ENCODE measurements at places on chromosomes 1 and 21.

GRCh38 chr1:201748335-201748734, 80.6 kb upstream of the IPO9 start:
- H3K27ac ChIP-seq = no peak overlapping the region
- no peaks in the 10 kb centered on the region for H3K4me1 ChIP-seq
- DNase-seq = no peak
- peaks cover 60% of the 10 kb centered on the region for H3K27me3 ChIP-seq
- no peak overlapping the region for H3K4me3 ChIP-seq
- H3K36me3 ChIP-seq = no peaks in the 10 kb centered on the region

- peak overlapping the region; percentile 94 for H3K27ac ChIP-seq
- H3K27me3 ChIP-seq = peaks cover 7% of the 10 kb centered on the region
- H3K4me1 ChIP-seq = peaks cover 21% of the 10 kb centered on the region
Measured at GRCh38 chr1:95072117-95072516, 634 bp downstream of the ALG14 start.

GRCh38 chr1:246364415-246364941, 142.6 kb downstream of the SMYD3 start:
- H3K27me3 ChIP-seq = no peaks in the 10 kb centered on the region
- H3K36me3 ChIP-seq = no peaks in the 10 kb centered on the region
- no peak for DNase-seq

DNA sequence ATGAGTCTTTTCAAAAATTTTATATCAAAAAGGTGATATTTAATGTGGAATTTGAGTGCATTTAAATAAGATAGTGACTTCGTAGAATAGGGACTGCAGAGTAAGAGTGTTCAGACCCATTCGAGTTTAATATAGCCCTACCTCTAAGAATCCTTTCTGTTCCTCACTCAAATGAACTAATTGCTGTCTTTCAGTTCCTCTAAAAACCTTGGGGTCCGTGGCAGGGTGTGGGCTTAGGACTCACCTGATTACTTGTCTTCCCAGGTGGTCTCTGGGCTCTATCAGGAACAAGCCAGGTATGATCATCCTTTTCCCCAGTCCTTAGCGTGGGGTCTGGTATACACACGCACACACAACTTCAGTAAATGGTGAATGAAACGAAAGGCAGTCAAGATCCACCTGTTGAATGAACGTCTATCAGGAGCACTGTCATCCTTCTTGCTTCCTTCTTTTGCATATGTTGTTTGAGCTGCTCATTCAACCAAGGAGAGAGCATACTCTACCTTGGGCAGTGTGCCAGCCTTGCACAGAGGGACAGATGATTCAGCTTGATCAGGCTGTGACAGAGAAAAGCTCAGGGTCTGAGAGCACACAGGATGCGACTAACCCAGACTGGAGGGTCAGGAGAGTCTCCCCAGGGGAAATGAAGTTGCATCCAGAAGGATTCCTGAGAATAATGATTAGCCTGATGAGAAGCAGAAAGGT, 1.2 kb upstream of the RNF11 start:
- no peaks in the 10 kb centered on the region for H3K27me3 ChIP-seq
- peaks cover 2% of the 10 kb centered on the region for H3K36me3 ChIP-seq
- no peak overlapping the region for H3K27ac ChIP-seq

DNA sequence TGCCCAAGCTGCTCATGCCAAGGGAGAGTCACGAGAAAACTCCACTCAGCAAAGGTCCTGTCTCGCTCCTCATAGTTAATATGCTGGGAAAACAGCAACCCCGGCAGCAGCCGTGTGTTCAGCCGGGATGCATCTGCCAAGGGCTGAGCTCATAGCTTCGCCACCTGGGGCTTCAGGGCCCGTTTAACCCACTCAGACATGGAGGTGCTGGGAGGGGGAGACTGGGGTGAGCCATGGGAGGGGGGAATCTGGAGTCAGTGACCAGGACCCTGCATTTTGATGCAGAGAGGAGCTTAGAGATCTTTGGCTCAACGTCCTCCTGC, 283.4 kb downstream of the PTPRU start:
- H3K4me1 ChIP-seq = no peaks in the 10 kb centered on the region
- no peak overlapping the region for H3K4me3 ChIP-seq
- H3K27me3 ChIP-seq = peaks cover 74% of the 10 kb centered on the region
- H3K36me3 ChIP-seq = no peaks in the 10 kb centered on the region

DNA sequence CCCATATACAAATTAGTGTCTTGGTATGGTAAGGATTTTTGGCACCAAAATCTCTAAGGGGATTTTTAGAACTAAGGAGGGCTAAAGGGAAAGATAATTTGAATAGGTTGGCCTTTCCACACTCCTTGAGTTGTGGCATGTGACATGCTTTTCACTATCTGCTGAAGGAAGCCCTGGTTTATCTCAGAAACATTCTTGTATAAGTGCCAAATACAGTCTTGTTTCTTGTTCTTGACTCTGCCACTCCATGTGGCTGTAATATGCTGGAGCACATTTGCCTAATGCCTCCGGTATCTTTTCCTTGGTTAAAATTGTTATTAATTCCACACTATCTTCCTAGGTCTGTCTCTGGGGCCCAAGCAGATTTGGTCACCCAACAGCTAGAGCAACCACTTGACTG, 457.0 kb downstream of the USP25 start:
- no peak overlapping the region for H3K4me3 ChIP-seq
- DNase-seq = no peak

GRCh38 chr21:21631961-21632360, 633.8 kb downstream of the NCAM2 start:
- no peaks in the 10 kb centered on the region for H3K36me3 ChIP-seq
- H3K4me3 ChIP-seq = no peak overlapping the region
- H3K4me1 ChIP-seq = no peaks in the 10 kb centered on the region
- no peak for DNase-seq
- H3K27me3 ChIP-seq = no peaks in the 10 kb centered on the region
- H3K27ac ChIP-seq = no peak overlapping the region

GRCh38 chr1:13664451-13664850, 35.5 kb upstream of the PRDM2 start:
- no peak for DNase-seq
- no peak overlapping the region for H3K27ac ChIP-seq
- H3K36me3 ChIP-seq = no peaks in the 10 kb centered on the region
- no peaks in the 10 kb centered on the region for H3K4me1 ChIP-seq
- no peak overlapping the region for H3K4me3 ChIP-seq

- no peak overlapping the region for H3K4me3 ChIP-seq
- no peaks in the 10 kb centered on the region for H3K36me3 ChIP-seq
- no peak overlapping the region for H3K27ac ChIP-seq
- no peaks in the 10 kb centered on the region for H3K4me1 ChIP-seq
- no peak for DNase-seq
Measured at GRCh38 chr1:98027103-98027705, 106.4 kb upstream of the DPYD start.

DNA sequence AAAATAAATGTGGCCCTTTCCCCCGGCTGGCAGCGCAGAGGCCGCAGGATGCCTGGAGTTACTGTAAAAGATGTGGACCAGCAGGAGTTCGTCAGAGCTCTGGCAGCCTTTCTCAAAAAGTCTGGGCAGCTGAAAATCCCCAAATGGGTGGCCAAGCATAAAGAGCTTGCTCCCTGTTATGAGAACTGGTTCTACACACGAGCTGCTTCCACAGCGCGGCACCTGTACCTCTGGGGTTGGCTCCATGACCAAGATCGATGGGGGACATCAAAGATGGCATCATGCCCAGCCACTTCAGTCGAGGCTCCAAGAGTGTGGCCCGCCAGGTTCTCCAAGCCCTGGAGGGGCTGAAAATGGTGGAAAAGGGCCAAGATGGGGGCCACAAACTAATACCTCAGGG, 95.9 kb downstream of the LRIG2 start:
- DNase-seq = no peak
- peaks cover 42% of the 10 kb centered on the region for H3K27me3 ChIP-seq
- H3K4me3 ChIP-seq = no peak overlapping the region
- no peak overlapping the region for H3K27ac ChIP-seq

- H3K27me3 ChIP-seq = no peaks in the 10 kb centered on the region
- no peak for DNase-seq
- no peak overlapping the region for H3K4me3 ChIP-seq
- H3K27ac ChIP-seq = no peak overlapping the region
- H3K4me1 ChIP-seq = peaks cover 6% of the 10 kb centered on the region
- peaks cover 64% of the 10 kb centered on the region for H3K36me3 ChIP-seq
Measured at GRCh38 chr1:229464672-229465071, 30.8 kb upstream of the ACTA1 start.

GRCh38 chr1:17117451-17118265, 1.6 kb downstream of the PADI2 start:
- no peak overlapping the region for H3K27ac ChIP-seq
- DNase-seq = no peak
- peak overlapping the region; percentile 34 for H3K4me3 ChIP-seq
- H3K36me3 ChIP-seq = peaks cover 4% of the 10 kb centered on the region

DNA sequence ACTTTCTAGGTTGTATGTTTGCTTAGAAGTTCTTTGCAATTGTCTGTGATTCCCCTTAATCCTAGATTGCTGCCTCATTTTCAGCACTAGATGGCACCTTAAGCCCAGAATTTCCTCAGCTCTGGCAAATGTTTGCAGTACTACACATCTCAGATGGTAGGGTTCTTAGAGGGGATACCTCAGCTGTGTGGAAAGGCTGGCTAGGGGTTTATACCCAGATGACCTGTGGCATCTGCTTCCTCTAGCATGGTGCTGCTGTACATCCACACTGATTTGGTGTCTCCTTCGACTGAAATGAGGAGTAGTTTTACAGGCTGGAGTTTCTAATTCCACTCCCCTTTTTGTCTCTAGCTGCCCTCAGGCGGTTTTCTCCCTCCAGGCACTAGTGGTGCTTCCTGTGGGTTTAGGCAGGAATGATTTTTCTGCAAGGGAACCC, 23.5 kb downstream of the ASB17 start:
- H3K27ac ChIP-seq = no peak overlapping the region
- H3K4me1 ChIP-seq = no peaks in the 10 kb centered on the region
- H3K4me3 ChIP-seq = no peak overlapping the region
- H3K27me3 ChIP-seq = peaks cover 22% of the 10 kb centered on the region
- DNase-seq = no peak

DNA sequence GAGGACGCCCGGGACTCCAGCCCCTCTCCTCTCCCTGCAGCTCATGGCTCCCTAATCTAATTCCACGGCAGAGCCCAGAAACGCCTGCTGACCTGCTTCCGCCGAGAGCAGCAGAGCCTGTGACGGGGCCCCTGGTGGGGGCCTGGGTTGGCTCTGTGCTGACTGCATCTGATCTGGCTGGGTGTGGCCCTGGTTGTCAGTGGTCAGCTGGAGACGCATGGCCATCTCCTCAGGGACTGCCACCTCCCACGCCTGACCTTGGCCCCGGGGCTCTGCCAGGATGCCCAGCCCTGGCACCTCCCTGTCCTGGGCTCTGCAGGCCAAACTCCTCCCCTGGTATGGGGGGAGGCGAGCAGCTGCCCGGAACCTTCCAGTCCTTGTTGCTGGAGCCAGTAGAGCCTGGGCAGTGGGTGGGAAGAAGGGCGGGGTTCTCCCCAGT, 1.1 kb upstream of the PLCH2 start:
- peaks cover 2% of the 10 kb centered on the region for H3K36me3 ChIP-seq
- peaks cover 4% of the 10 kb centered on the region for H3K4me1 ChIP-seq
- no peak for DNase-seq
- H3K4me3 ChIP-seq = no peak overlapping the region
- H3K27me3 ChIP-seq = no peaks in the 10 kb centered on the region
- H3K27ac ChIP-seq = no peak overlapping the region

DNA sequence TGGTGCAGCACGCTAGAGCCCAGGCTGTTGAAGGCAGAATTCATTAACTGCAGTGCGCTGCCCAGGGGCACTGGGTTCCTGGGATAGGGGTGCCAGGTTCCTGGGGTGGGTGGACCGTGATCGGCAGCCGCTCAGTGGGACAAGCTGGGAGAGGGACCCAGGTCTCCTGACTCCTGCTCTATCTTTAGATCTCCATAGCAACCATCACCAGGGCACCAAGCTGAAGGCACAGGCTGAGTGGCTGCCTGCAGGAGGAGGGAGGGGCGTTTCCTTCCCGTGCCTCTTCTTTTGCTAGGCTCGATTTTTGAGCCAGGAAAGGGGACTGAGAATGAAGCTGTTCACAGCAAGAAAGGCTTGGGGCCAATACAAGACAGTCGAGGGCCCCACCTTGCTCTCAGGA, 20.9 kb upstream of the CDCP2 start:
- H3K27me3 ChIP-seq = no peaks in the 10 kb centered on the region
- H3K4me1 ChIP-seq = no peaks in the 10 kb centered on the region
- H3K4me3 ChIP-seq = no peak overlapping the region
- no peak overlapping the region for H3K27ac ChIP-seq
- H3K36me3 ChIP-seq = peaks cover 3% of the 10 kb centered on the region

GRCh38 chr1:230860617-230861384, 7.5 kb downstream of the C1orf198 start:
- H3K27ac ChIP-seq = no peak overlapping the region
- H3K36me3 ChIP-seq = peaks cover 3% of the 10 kb centered on the region
- no peaks in the 10 kb centered on the region for H3K27me3 ChIP-seq
- DNase-seq = no peak

GRCh38 chr1:18716112-18716784, 85.6 kb downstream of the PAX7 start:
- H3K27ac ChIP-seq = no peak overlapping the region
- H3K4me1 ChIP-seq = no peaks in the 10 kb centered on the region
- H3K27me3 ChIP-seq = peaks cover 93% of the 10 kb centered on the region
- H3K36me3 ChIP-seq = no peaks in the 10 kb centered on the region

- H3K27ac ChIP-seq = no peak overlapping the region
- H3K36me3 ChIP-seq = peaks cover 1% of the 10 kb centered on the region
- no peaks in the 10 kb centered on the region for H3K27me3 ChIP-seq
Measured at GRCh38 chr1:25702101-25702775, 85.6 kb downstream of the MAN1C1 start.

- no peak overlapping the region for H3K27ac ChIP-seq
- H3K27me3 ChIP-seq = peaks cover 7% of the 10 kb centered on the region
- peaks cover 17% of the 10 kb centered on the region for H3K4me1 ChIP-seq
- no peak for DNase-seq
- no peak overlapping the region for H3K4me3 ChIP-seq
- peaks cover 2% of the 10 kb centered on the region for H3K36me3 ChIP-seq
Measured at GRCh38 chr1:232554409-232554808, 75.5 kb downstream of the SIPA1L2 start.

- DNase-seq = no peak
- no peak within 1 kb of the TSS for H3K27ac ChIP-seq
- no peaks in the 10 kb centered on the region for H3K27me3 ChIP-seq
- peaks cover 23% of the 10 kb centered on the region for H3K4me1 ChIP-seq
Measured at GRCh38 chr1:37556712-37557196, at the start of gene DNALI1. DNALI1 (plus strand) TSS chr1:37556940; CDS start chr1:37556995, 55 bp downstream.

DNA sequence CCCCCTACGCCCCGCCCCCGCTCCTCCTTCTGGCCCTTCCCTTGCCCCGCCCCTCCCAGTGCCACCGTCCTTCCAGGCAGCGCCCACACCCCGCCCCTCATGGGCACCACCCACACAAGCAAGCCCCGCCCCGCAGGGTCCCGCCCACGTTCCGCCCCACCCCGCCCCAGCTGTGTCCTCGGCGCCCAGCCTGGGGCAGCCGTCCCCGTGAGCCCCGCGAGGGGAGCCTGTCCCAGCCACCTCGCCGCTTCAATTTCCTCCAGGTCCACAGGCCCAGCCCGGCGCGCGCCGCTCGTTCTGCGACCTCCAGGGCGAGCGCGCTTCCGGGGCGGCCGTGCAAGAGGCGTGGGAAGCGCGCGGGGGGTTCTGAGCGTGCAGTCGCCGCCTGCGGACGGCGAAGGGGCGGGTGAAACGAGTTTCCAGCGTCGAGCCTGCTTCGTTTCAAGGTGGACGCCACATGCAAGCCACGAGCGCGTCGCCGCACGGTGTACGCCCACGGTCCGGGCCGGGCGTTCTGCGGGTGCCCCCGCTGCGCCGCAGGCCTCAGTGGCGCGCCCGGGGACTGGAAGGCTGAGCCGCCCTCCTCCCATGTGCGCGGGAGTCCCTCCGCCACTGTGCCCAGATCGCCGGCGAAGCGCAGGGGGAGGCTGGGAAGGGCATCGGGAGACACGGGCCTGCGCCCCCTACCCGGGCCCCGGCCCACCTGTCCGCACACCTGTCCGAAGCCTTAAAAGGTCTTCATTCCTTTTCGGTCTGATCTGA, 10.8 kb upstream of the FAAP20 start:
- peak; percentile 83 for DNase-seq
- H3K27ac ChIP-seq = no peak overlapping the region
- H3K4me1 ChIP-seq = peaks cover 4% of the 10 kb centered on the region

All from central memory CD8-positive, alpha-beta T cell (primary cell).